ENCODE measurements at places on chromosomes 4 and X. TPM values are rescaled to one million over a fixed set of nuclear protein-coding genes. Genes with fewer than 3 reads are reported as not detected.
A peak's percentile ranks its signal among the peaks of the same experiment; 100 is the strongest.

TRAM1L1 gene
- total RNA-seq: 2.6 TPM

- no peak for DNase-seq
Observed at GRCh38 chr4:43163101-43163792, 270.7 kb downstream of the GRXCR1 start.

C4orf54 gene
- not detected for total RNA-seq

DNA sequence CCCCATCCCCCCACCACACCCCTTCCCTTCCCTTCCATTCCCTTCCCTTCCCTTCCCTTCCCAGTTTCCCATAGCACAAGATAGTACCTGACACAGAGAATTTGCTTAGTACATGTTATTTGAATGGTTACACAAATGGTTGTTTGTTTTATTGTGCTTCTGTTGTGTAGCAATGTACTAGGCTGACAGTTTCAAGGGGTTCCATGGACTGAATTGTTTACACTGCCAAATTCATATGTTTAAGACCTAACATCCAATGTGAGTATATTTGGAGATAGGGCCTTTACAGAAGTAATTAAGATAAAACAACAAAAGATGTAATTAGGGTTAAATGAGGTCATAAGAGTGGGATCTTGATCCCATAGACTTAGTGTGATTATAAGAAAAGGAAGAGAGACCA, 133.5 kb downstream of the FRAS1 start:
- DNase-seq: no peak

GRCh38 chr4:87543835-87544461, 14.8 kb upstream of the SPARCL1 start:
- DNase-seq: peak; percentile 50

GRCh38 chr4:24809815-24810405, 14.5 kb downstream of the SOD3 start:
- DNase-seq: peak; percentile 51

RNF128 gene
- 0.43 TPM for total RNA-seq

- DNase-seq: peak; percentile 8
Observed at GRCh38 chrX:118694638-118695037, 32.8 kb upstream of the IL13RA1 start.

DNA sequence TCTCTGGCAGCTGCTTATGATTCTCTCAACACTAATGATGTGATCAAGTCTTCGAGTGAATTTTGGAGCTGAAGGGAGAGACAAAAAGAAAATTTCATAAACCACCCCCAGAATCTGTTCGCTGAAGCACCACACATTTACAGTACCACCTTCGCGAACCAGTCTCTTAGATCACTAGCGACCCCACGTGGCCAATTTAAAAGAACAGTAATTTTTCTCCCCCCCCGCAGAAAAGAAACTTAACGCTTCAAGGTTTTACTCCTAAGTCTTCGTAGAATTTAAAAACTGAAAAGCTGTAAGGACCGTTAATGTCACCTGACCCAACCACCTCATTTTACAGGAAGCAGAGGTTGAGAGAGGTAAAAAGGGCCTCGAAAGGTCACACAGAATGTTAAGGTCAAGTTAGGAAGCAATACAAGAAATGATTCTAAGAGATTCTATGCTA, 187.5 kb downstream of the QDPR start:
- peak; percentile 60 for DNase-seq

- DNase-seq: no peak
Observed at GRCh38 chr4:10715696-10716095, 31.1 kb upstream of the CLNK start.

GRCh38 chrX:154399527-154400368, 1.6 kb downstream of the RPL10 start:
- no peak for DNase-seq

DNA sequence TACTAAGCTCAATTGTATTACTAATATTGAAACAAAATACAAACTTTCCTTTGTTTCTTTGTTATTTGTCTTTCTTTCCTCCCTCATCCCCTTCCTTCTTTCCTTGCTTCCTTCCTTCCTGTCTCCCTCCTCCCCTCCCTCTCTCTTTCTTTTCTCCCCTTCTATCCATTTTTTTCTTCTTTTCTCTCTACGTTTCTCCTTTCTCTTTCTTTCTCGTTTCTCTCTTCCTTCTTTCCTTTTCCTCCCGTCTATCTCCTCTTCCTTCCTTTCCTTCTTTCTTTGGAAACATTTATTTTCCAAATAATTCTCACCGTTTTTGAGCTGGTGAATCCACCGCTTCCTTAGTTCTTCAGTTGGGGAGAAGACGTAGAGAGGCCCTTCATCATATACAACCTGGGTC, 16.3 kb downstream of the BTK start:
- no peak for DNase-seq

- DNase-seq: no peak
Observed at GRCh38 chr4:174210952-174211490, 72.4 kb downstream of the FBXO8 start.

DNA sequence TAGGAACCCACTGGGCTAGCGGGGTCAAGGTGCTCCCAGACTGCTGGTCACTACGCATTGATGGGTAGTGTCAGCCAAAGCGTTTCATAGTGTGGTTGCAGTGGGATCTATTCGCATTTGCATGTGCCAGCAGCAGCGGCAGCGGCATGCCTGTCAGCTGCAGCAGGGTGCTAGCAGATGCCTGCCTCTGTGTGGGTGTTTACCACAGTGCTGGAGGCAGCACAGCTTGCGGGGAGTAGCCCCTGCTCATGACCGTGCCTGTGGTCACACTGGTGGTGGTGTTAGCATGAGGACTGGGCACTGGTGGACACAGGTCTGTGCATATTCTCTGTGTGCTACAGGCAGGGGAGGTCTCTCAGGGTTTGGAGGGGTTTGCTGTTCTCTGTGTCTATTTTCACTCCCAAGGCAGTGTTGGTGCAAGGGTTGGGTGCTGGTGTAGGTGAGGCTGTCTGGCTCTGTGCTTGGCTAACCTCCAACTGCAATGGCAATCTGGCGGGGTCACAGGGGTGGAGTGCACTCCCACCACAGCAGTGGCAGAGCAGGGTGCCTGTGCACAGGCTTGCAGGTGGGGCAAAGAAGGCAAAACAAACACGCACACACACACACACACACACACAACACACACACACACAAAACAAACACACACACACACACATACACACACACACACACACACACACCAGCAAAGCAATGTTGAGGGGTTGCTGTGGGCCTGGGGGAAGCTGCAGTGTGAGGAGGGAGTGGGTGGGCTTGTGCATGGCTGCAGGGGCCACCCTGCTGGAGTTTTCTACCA, 184.4 kb downstream of the GLUD2 start:
- DNase-seq: no peak

GRCh38 chrX:107480272-107480671, 30.8 kb downstream of the FRMPD3 start:
- no peak for DNase-seq

GRID2 gene
- total RNA-seq: not detected

- DNase-seq: peak; percentile 84
Observed at GRCh38 chr4:77921701-77922100, 59.1 kb downstream of the MRPL1 start.

CXCL8 gene
- total RNA-seq: 294 TPM

- DNase-seq: peak; percentile 76
Observed at GRCh38 chr4:26081795-26082498, 167.9 kb downstream of the SMIM20 start.

DNA sequence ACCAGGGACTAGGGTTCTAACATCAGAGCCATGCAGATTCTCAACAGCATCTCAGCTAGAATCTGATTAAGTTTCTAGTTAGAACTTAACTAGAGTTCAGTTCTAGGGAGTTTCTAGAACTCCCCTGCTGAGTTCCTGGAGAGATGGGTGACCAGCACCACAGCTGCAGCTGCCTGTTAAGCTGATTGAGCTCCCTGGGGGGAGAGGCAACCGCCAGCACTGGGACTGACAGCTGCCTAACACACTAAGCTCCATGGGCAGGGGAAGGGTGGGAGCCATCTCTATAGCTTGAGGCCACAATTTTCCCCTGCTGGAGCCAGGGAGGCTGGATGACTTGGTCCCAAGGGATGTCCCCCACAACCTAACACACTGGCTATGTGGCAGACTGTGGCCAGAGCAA, 84.2 kb downstream of the CHIC1 start:
- DNase-seq: no peak

Data from fibroblast of villous mesenchyme (primary cell).